ENCODE measurements at places on chromosomes 16 and 17. TPM values are rescaled to one million over a fixed set of nuclear protein-coding genes. Genes with fewer than 3 reads are reported as not detected.

- DNase-seq, result no peak
Measured at GRCh38 chr17:4317610-4318009, 48.9 kb downstream of the UBE2G1 start.

DNA sequence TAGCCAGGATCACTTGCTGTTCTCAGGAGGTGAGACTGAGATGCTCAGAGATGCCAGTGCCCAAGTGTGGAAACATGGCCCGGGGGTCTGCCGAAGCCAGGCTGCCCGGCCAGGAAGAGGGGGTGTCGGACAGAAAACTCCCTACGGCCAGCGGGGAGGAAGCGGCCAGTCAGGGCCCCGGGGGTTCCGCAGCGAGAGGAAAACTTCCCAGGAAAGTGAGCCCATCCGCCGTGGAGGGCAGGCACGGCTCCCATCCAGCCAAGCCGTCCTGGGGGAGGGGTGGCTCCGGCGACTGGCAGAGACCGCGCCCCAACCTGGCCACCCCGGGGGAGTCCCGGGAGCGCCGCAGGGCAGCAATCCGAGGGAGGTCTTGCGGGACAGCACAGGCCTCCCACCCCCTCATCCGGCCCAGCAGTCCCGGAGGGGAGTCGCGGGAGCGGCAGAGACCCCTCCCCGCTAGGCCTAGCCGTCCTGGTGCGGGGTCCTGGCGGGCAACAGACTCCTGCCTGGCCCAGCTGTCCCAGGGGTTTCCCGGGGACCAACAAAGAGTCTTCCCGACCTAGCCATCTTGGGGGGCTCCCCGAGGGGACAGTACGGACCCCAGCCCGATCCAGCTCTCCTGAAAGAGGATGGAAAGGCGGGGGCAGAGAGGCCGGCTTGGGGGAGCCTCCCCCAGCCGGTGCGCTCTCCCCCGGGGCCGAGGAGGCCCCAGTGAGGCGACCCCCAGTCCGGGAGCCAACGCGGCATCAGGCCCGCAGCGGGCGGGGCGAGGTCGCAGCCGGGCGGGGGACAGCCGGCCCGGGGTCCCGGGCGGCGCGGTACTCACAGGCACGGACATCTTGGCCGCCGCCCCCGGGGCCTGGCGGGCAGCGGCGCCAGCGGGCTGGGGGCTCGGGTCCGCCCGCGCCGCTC is 13.8 kb upstream of the BCAR1 start:
- no peak for DNase-seq

GRCh38 chr17:77708049-77708448 is 250.5 kb upstream of the TNRC6C start:
- no peak for DNase-seq

DNA sequence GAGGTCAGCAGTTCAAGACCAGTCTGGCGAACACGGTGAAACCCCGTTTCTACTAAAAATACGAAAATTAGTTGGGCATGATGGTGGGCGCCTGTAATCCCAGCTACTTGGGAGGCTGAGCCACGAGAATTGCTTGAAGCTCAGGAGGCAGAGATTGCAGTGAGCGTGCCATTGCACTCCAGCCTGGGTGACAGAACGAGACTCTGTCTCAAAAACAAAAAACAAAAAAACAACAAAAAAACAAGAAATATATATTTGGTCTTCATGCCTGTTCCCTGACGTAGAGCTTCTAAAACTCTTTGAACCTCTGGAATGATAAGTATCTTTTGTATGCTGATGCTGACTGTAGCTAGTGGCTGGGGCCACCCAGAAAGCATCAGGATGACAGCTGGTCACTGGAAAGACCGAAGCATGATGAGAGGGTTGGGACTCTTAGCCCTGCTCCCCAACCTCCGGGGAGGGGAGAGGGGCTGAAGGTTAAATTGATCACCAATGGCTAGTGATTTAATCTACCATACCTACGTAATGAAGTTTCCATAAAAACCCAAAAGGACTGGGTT is 54.8 kb downstream of the TEX14 start:
- no peak for DNase-seq

Gene HS3ST2
- 1.7 TPM for total RNA-seq

Gene TBC1D3C
- total RNA-seq, result not detected

Gene IRX3
- total RNA-seq, result 0.48 TPM
